CD4-positive, alpha-beta T cell (primary cell): ENCODE measurements at places on chromosomes 16 and 17. TPM values are rescaled to one million over a fixed set of nuclear protein-coding genes. Genes with fewer than 3 reads are reported as not detected.

DNA sequence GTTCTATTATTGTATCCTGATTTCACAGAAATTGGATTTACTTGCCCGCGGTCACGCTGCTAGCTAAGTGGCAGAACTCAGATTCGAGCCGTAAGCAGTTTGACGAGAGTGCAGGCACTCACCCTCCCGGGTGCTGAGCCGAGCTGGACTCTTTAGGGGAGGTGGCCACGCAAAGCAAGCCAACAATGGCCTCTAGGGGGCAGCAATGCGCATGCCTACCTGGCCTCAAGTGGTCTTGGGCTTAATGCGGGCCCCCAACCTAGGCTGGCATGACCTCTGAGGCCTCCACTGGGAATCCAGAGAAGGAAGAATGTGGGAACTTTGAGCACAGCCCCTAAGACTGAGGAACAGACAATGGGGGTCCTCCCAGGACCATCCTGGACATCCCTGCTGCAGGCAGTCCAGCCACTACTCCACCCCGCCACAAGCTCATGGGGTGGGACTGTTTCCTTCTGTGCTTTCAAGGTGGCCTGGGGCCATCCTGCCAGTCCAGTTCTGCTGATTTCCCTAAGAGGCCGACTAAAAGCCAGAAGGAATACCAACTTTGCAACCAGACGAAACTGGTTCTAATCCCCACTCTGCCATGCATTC, 276.5 kb downstream of the XYLT1 start:
- peak; percentile 76 for DNase-seq

DNA sequence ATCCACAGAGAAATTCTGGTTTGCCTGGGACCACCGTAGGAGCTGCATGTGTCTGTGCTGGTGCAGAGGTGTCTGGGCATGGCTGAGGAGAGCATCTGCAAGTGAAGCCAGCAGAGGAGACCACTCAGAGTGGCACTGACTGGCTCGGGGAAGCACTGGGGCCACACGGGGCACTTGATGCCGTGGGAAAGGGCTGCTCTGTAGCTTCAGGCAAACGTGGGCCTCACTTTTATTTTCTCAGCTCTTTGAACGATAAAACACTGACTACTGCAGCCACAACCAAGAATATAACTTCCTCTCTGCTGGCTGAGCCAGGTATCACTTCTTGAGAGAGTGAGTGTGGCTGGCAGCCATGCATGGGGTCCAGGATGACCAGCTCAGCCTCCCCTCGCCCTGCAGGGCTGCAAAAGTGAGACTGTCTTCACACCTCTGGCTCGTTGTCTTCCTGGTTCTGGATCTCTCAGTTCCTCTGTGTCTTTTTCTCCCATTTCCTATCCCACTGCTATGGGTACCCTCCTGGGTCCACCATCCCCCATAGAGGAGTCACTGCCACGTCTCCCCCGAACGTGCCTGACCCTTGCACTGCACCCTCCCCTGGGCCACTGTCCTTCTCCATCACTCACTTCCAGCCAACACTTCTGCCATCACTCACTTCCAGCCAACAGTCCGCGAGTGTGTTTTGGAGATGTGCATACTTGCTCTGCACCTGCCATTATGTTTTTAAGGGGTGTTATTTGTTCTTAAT, 201.4 kb upstream of the CHMP6 start:
- no peak for DNase-seq

- DNase-seq, result no peak
These were observed 64.9 kb downstream of the CYB561 start for GRCh38 chr17:63381101-63381729.

DNA sequence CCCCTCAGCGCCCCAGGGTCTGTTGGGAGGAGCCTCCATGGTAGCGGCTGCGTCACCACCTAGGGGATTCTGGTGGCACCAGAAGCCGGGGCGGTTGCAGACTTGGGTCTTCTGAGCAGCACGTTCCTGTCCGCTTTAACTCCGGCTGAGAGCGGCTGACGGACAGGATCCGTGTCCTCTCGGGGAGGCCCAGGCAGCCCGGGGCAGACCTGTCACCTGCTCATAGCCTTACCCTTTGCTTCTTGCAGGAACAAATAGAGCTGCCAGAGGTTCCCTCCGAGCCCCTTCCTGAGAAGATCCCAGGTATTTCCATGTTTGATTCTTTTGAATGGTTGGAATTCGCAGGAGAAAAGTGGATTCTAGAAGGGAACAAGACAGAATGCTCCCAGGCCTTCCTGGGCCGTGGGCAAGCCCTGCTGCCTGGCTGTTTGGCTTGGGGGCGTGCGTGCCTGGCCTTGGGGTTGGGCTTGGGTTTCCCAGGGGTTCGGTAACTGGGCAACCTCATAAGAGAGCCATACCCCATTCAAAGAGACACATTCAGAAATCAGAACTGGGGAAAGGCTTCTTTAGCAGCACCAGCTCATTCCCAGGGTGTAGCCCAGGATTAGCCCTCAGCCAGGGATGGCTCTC, 6.6 kb downstream of the CHMP6 start:
- no peak for DNase-seq

- no peak for DNase-seq
These were observed 126.4 kb downstream of the C16orf78 start for GRCh38 chr16:49499869-49500610.

GRCh38 chr16:30557707-30557956, 542 bp downstream of the ZNF764 start:
- DNase-seq, result no peak

- DNase-seq, result no peak
These were observed 196.4 kb upstream of the IRX3 start for GRCh38 chr16:54482892-54483574.

- DNase-seq, result peak; percentile 70
These were observed 4.2 kb downstream of the TRADD start for GRCh38 chr16:67155295-67156142.

DNA sequence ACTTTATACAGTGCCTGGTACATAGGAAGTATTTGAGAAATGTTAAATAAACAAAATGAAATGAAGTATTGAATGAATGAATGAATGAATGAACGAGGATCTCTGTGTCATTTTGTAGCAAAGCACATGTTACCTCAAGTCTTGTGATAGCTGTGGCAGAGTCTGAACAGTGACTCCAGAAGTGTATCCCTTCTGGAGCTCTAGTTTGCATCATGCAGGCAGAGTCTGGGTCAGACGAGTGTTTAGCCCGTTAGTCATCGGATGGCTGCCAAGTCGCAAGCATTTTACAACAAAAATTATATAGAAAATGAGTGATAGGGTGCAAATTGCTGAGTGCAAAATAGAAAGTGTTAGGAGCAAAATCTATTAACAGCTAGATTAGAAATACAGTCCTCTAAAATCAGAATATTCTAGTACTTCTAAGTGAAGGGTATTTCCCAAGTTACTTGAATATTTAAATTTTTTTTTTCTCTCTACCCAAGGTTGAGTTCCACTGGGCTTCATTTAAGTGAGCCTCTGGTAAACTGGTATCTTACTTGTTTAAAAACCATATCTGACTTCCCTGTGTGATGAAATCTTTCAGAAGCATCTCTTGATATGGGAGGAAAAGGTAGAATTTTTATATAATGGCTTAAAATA, 113.3 kb downstream of the FTO start:
- DNase-seq, result no peak

- DNase-seq, result no peak
These were observed 46.8 kb downstream of the MAP2K4 start for GRCh38 chr17:12067485-12067884.

GRCh38 chr17:5874486-5874885, 195.7 kb upstream of the WSCD1 start:
- DNase-seq, result no peak

GRCh38 chr17:5630434-5630833, 46.1 kb upstream of the NLRP1 start:
- no peak for DNase-seq

GRCh38 chr17:55229276-55229675, 35.5 kb upstream of the HLF start:
- DNase-seq, result no peak

DNA sequence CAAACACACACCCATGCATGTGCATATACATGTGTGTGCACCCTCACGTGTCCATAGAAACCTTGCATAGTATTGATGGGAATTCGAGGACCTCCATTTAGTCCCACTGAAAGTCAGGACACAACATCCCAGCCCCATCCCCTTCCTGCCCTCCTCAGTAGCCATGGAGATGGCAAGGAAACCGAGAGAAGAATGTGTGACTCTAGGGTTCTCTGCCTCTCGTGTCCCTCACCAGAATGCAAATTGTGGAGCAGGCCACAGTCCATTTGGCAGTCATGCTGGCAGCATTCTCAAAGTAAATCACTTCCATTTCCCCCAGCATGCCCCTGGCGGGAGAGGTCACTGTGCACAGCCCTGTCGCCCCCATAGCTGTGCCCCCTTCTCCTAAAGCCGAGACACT, 141.1 kb downstream of the MSI2 start:
- no peak for DNase-seq

GRCh38 chr17:76820039-76820438, 48.2 kb upstream of the MGAT5B start:
- no peak for DNase-seq

- no peak for DNase-seq
These were observed 8.1 kb downstream of the CHMP6 start for GRCh38 chr17:80999536-81000333.

- no peak for DNase-seq
These were observed 33.3 kb downstream of the TOM1L1 start for GRCh38 chr17:54933921-54934320.

- DNase-seq, result no peak
These were observed 453.3 kb downstream of the WWOX start for GRCh38 chr16:78552716-78553115.

- peak; percentile 59 for DNase-seq
These were observed at the start of gene NXPH3 for GRCh38 chr17:49575679-49576087. Gene NXPH3 (plus strand): TSS chr17:49575871. CDS start chr17:49576220, 349 bp downstream.

GRCh38 chr17:55660178-55660886, 62.3 kb downstream of the TMEM100 start:
- DNase-seq, result no peak

- no peak for DNase-seq
These were observed 28.6 kb downstream of the PMP22 start for GRCh38 chr17:15236281-15237105.

DNA sequence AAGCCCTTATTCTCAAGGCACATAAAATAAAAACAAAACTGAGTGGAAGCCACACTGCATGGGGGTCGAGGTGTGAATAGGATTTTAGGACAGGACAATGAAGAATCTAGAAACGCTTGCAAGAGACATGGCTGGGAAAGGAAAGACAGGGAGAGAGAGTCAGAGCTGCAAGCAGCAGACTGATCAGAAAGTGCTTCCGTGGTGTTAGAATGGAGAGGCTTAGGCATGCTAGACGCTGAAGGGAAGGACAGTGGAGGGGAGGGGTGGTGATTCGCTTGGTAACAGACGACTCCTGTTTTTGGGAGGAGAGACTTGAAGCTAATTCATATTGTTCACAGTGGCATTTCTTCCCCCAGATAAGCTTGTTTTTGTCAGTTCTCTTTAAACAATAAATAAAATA, 173.5 kb downstream of the AIPL1 start:
- no peak for DNase-seq

GRCh38 chr16:14181371-14182050, 110.4 kb downstream of the MRTFB start:
- no peak for DNase-seq

DNA sequence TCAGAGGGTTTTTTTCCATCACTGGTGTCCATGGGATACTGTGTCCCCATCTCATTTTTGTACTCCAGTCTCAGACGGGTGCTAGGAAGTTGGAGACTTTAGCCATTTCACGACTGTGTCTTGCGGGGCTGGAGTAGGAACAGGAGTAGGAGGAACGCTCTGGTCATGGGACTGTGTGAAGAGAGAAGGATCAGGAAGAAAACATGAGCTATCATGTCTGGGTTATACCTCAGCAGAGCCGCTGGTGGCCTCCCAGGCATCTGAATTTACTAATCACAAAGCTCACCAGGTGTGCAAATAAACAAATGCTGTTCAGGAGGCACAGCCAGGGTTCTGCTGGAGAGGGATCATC, 225.4 kb downstream of the SEC14L1 start:
- no peak for DNase-seq

GRCh38 chr17:81419319-81419885, 24.1 kb downstream of the BAHCC1 start:
- DNase-seq, result no peak

DNA sequence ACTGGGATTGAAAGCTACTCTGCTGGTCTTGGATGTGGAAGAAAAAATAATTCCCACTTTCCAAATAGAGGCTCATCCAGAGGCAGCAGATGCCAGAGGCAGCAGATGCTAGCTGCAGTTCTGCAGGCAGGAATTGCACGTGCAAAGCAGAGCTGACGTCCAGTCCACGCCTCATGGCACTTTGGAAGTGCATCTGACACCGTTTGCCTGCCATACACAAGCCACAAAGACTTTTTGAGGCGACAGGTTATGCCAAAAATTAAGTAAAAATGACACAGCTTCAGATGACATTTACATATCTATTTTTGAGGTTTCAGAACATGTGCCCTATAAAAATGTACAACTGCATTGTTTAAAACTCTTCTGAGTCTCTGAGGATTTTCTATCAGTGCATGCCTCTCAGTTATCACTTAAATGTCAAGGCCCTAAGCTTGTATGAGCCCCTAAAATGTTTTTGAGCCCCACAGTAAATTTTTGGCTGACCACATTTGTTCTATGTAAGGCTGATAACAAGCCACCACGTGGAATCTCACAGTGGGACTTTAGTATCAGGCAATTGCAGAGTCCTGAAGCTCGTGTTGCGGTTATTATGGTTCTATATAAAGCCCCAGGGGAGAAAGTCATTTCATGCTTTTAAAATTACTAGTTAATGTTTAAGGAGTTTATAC, 239.2 kb downstream of the PRKCA start:
- no peak for DNase-seq

DNA sequence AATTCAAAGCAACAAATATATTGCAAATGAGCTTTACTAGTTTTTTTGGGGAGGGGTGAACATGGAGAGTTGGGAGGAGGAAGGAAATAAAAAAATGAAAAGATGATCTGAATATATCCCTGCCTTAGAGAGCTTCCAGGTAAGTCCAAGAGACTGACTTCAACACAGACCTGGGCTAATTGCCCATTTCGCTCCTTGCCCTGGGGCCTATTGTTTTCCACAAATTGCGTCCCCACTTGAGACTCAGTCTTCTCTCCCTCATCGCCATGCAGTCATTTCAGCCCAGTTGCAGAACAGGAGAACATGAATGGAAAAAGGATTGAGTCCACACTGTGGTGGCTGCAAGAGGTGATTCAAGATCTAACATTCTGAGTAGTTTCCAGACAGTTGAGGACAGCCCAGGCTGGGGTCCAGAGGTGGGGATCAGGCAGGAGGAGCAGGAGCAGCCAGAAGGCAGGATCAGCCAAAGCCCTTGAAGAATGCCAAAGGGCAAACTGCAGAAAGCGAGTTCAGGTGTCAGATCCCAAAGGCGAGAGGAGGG, 21.6 kb upstream of the TOB1 start:
- DNase-seq, result no peak

DNA sequence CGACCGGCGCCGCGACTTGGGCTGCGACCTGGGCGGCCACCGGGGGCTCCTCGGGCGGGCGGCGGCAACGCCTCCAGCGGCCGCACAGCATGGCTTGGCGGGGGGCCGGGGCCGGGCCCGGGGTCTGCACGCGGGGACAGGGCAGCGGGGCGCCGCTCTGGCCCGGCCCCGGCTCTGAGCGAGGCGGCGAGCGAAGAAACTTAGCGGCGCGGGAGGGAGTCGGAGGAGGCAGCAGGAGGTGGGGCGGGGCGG, at the start of gene PLCD3:
Gene PLCD3, minus strand, starts transcription at position 196 of the 252 bp plus-strand sequence. Its CDS starts 105 bp downstream, at position 91.
- DNase-seq, result peak; percentile 67

Gene SALL1
- not detected for total RNA-seq

Gene SNAI3
- total RNA-seq, result 3.5 TPM

Gene PERCC1
- total RNA-seq, result not detected

Gene ORAI3
- total RNA-seq, result 4.5 TPM

Gene KRTAP3-1
- total RNA-seq, result not detected

Gene SBK1
- 13.5 TPM for total RNA-seq

Gene HSD17B2
- total RNA-seq, result not detected
